Activated CD4-positive, alpha-beta T cell treated with anti-CD3 and anti-CD28 coated beads, Interleukin-2, amount 50 U/mL, for 4 hours (primary cell): ENCODE measurements at places on chromosomes 7 and 10.

GRCh38 chr7:35905555-35905954 is 104.7 kb downstream of the SEPTIN7 start:
- DNase-seq: no peak

DNA sequence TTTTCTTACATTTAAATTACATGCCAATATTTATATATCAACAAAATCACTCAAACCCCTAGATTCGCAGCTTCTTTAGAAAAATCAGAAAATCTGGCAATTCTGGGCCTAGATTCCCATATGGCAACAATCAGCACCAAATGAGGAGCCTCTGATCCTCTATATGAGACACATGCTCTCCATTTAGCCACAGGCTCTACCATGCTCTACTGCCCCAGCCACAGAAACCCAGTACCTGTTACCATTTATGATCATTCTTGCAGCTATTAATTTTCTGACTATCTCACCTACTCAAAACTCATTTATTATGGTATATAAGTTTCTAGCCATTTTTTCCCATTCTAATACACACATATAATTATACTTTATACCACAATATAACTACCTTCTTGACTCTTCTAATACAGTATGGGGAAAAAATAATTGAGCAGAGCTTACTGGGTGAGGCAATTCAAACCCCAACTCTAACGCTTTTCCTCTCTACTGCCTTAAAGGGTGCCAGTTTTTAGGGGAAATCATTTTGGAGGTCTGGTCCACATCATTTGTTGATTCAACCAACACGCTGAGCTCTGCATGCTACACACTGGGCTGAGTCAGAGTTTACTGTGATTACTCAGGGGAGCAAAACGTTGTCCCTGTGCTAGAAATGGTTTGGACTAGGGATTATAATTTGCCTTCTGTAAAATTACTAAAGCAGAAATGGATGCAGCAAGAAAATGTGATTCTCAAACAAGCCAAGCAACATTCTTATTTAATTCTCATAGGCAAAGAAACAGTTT is 11.6 kb downstream of the PDLIM1 start:
- no peak for DNase-seq

DNA sequence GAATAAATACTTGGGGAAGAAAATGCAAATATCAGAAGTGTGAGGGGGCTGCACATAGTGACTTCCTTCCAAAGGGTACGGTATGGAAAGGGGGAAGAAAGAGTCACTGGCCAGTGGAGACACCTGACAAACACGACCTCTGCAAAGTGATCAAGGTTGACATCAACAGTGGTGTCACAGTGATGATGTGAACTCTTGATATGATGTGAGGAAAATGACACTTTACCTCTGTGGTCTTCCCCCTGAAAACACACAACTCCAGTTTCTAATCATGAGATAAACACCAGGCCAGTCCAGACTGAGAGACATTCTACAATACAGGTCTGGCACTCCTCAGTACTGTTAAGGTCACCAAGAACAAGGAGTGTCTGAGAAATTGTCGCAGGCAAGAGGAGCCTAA is 169.7 kb downstream of the BUB3 start:
- DNase-seq: no peak

DNA sequence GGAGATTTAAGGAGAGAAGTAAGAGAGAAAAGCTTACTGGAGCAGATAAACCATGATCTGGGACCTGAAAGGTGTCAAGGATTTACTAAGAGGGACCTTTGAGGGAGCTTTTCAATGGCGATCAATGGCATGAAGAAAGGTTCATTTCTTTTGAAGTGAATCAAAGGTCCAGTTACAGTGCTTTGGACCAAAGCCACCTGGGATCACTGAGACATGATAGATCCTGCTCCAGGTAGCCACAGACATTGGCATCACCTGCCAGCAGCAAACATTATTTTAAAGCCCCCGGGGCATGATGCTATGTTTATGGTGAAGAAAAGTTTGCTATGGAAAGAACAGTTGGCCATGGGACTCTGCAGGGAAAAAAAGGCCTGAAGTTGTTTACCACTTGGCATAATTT is 109.4 kb downstream of the SLC25A13 start:
- DNase-seq: no peak

DNA sequence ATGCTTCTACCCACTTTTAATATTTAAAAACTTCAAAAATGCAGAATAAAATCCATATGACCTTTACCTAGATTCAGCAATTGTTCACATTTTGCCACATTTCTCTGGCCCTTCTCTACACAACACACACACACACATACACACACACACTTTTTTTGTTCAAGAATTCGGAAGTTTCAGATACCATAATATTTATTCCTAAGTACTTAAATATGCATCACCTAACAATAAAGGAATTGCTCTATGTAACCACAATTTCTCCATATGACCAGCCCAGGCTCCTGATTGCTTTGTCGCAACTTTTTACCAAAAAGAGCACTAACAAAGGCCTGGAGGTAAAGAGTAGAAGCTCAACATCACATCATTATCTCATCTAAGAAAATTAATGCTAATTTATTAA is 106.6 kb downstream of the FAS start:
- DNase-seq: no peak

GRCh38 chr7:92643821-92644220 is 53.6 kb upstream of the FAM133B start:
- no peak for DNase-seq

DNA sequence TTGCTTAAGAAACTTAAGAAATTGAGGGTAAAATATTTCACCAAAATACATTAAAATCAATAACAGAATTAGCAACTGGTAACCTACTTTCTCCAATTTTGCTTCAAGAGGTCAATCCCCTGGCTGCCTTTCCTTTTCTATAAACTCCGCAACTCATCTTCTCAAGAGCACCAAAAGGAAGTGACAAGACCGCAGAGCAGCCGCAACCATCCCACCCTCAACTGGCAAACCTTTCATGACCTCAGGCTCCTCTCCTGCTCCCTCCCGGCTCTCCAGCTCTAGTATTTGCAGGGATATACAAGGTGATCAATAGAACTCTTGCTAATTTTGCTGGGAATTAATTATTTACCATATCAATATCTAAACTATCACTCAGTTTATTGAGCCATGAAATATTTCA is 88.9 kb downstream of the ATE1 start:
- DNase-seq: no peak

GRCh38 chr7:4958477-4959301 is at the start of gene MMD2:
TSS of gene MMD2 (minus strand) at chr7:4959187. CDS start at chr7:4959017, 170 bp downstream.
- no peak for DNase-seq

- no peak for DNase-seq
Observed at GRCh38 chr7:77197141-77197540, 2.5 kb downstream of the FGL2 start.

- DNase-seq: no peak
Observed at GRCh38 chr7:123552641-123553040, 5.0 kb downstream of the NDUFA5 start.

- DNase-seq: no peak
Observed at GRCh38 chr7:148975896-148976295, 52.4 kb downstream of the PDIA4 start.

GRCh38 chr7:103487419-103487818 is 41.4 kb upstream of the SLC26A5 start:
- no peak for DNase-seq

DNA sequence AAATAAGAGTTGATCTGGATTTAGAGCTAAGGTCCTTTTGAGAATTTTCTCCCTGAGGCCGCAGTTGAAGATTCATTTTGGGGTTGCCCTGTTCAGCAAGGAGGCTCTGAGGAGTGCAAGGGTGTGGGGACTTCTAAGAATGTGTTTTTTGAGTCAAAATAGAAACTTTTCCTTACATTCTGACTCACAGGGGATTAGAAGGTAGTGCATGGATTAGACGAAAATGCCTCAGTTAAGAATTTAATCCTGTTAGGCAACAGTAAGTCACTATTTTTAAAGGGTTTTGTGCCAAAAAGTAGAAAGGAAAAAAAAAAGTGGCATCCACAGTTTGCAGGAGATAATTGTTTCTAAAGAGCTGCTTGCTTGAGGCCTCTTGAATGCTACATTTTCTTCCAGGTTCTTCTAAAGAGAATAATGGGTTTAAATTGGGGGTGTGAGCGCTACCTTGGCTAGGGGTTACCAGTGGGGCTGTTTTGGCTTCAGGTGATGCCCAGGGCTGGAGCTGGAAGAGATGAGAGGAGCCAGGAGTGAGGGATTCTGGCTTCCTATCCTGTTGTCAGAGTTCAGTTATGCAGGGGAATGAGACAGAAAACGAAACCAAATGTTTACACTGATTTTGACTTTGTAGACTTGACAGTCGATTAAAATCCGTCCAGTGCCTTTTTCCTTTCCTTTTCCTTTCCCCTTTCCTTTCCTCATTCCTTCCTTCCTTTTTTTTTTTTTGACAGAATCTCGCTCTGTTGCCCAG is 52.9 kb downstream of the BAMBI start:
- DNase-seq: no peak

- DNase-seq: no peak
Observed at GRCh38 chr7:103613655-103614642, 167.9 kb upstream of the SLC26A5 start.
